ENCODE measurements at places on chromosomes 3 and 15. TPM values are rescaled to one million over a fixed set of nuclear protein-coding genes. Genes with fewer than 3 reads are reported as not detected.

Gene CLDN16
- total RNA-seq = not detected

Gene GORASP1
- total RNA-seq = 49.5 TPM

Gene CAMK2N2
- not detected for total RNA-seq

Gene PLS1
- total RNA-seq = 0.55 TPM

Gene CEMIP
- total RNA-seq = not detected

Gene FOXB1
- not detected for total RNA-seq

Gene EOMES
- total RNA-seq = not detected

Gene PRTG
- 2.2 TPM for total RNA-seq

Gene ZPLD1
- total RNA-seq = not detected

Gene ADCY5
- total RNA-seq = 75.6 TPM

Gene CSTA
- 1.9 TPM for total RNA-seq

DNA sequence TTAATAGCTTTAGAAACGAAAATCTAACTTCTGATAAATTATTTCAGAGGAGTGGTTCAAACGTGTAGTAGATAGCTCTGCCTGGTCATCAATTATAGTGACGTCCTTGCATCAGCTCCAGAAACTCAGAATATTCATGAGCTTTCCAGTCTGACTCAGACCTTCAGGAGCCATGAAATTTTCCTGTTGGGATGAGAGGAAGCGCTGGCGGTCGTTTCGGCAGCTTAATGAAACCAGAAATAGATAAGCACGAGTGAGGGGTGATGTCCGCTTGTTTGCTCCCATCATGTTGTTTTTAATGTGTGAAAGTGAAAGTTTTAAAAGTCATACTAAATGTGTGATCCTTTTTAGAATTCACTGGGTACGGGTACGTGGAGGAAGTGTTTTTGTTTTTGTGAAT is 141.1 kb downstream of the PGPEP1L start:
- no peak for DNase-seq
- H3K27me3 ChIP-seq = no peaks in the 10 kb centered on the region
- peak overlapping the region; percentile 49 for H3K4me3 ChIP-seq
- H3K4me1 ChIP-seq = no peaks in the 10 kb centered on the region
- H3K27ac ChIP-seq = peak overlapping the region; percentile 73
- H3K36me3 ChIP-seq = no peaks in the 10 kb centered on the region

- H3K36me3 ChIP-seq = no peaks in the 10 kb centered on the region
- no peak overlapping the region for H3K4me3 ChIP-seq
- no peaks in the 10 kb centered on the region for H3K27me3 ChIP-seq
- no peak overlapping the region for H3K27ac ChIP-seq
- H3K4me1 ChIP-seq = no peaks in the 10 kb centered on the region
Observed at GRCh38 chr15:44029003-44029402, 166.1 kb downstream of the FRMD5 start.

GRCh38 chr3:51997935-51998596 is 2.4 kb upstream of the RPL29 start:
- H3K4me3 ChIP-seq = no peak overlapping the region
- H3K27me3 ChIP-seq = no peaks in the 10 kb centered on the region
- H3K36me3 ChIP-seq = peaks cover 19% of the 10 kb centered on the region
- DNase-seq = no peak

DNA sequence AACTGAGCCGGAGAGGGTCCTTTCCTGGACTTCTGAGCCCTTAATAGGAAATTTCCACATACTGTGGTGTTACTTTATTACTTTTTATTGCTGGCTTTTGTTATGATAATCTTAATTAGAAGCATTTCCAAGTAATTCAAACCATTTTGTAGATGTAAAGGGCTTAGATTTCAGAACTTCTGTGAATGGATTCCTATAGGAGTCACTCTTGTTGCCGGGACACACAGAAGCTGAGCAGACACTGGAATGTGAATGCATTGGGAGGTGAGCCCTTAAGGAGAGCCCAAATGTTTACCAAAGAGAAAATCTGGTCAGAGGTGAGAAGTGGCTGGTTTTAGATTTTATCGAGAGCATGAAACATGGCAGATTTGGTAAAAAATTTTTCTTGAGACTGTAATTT is 87.4 kb downstream of the FNDC3B start:
- no peaks in the 10 kb centered on the region for H3K4me1 ChIP-seq
- peak overlapping the region; percentile 78 for H3K27ac ChIP-seq
- H3K4me3 ChIP-seq = no peak overlapping the region

DNA sequence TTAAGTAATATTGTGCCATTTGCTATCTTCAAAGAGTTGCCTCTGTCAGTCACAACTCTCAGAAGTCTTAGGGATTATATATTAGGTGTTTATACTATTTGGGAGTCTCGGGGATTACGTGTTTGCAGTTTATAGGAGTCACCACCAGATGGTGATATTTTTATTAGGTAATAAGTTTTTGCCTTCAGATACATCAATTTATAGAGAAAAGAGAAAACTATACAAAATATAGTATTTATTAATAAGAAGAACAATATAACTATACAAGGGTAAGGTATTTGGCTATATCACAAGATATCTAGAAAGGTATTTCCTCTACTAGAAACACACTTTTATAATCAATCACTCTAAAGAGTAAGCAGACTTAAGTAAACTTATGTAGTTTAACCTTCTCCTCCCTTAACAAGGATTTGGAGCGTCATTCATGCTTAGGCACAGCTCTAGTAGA is 10.7 kb upstream of the DHX36 start:
- DNase-seq = no peak
- H3K27me3 ChIP-seq = no peaks in the 10 kb centered on the region
- no peak overlapping the region for H3K4me3 ChIP-seq
- H3K27ac ChIP-seq = no peak overlapping the region
- H3K4me1 ChIP-seq = no peaks in the 10 kb centered on the region

- peaks cover 14% of the 10 kb centered on the region for H3K4me1 ChIP-seq
- no peak overlapping the region for H3K4me3 ChIP-seq
- H3K27ac ChIP-seq = peak overlapping the region; percentile 73
Observed at GRCh38 chr3:28940530-28940929, 340.3 kb upstream of the RBMS3 start.

DNA sequence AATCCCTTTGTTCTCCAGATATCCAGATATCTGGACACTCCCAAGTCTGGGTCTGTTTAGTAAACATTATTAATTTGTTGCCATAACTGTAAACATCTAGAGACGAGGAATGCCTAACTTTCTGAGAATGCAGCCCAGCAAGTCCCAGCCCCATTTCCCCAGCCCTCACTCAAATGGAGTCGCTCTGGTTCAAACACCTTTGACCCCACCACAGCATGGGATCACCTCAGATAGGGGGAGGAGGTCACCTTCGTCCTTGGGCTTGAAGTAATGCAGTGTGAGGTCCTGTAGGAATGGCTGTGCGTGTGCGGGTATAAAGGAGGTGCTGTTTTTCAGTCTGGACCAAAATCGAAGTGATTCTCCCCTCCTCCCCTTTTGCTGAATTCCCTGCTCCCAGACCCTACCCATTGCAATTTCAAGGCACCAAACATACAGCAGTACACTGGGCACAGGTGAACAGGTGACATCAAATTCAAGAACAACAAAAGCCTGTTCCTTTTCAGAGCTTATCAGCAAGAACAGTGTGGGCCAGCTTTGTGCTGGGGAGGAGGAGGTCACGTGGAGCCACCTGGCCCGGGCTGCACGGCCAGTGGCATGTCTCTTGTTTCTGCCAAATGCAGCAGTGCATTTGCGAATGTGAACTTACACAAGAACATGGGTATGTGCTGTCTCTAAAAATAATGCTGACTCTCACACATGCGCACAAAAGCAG is 57.5 kb upstream of the TRPM1 start:
- H3K27ac ChIP-seq = no peak overlapping the region
- no peaks in the 10 kb centered on the region for H3K27me3 ChIP-seq
- no peak overlapping the region for H3K4me3 ChIP-seq
- no peaks in the 10 kb centered on the region for H3K36me3 ChIP-seq

DNA sequence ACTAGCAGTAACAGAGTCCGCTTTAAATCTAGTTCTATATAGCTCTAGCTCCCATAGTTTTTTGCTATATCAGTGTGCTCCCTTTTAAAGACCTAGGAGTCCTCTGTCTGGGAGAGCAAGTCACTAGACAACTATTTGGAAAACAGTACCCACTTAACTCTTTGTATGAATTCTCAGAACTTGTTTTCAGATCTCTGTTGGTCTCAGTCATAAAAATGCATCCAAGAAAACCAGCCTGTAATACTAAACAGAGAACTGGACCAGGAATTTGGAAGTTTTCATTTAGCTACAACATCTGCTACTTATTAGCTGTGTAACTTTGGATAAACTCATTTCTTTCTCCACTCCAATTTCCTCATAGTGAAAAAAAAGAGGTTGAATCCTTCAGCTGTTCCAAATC is 56.9 kb upstream of the C3orf49 start:
- no peak for DNase-seq
- no peaks in the 10 kb centered on the region for H3K4me1 ChIP-seq
- no peaks in the 10 kb centered on the region for H3K27me3 ChIP-seq
- H3K27ac ChIP-seq = no peak overlapping the region
- H3K4me3 ChIP-seq = no peak overlapping the region

- H3K27me3 ChIP-seq = no peaks in the 10 kb centered on the region
- H3K27ac ChIP-seq = no peak overlapping the region
- no peak for DNase-seq
- peaks cover 12% of the 10 kb centered on the region for H3K36me3 ChIP-seq
- no peak overlapping the region for H3K4me3 ChIP-seq
Observed at GRCh38 chr3:46545818-46546630, 20.1 kb downstream of the LRRC2 start.

- H3K4me3 ChIP-seq = no peak overlapping the region
- peaks cover 92% of the 10 kb centered on the region for H3K4me1 ChIP-seq
- peak; percentile 90 for DNase-seq
- peak overlapping the region; percentile 95 for H3K27ac ChIP-seq
- no peaks in the 10 kb centered on the region for H3K27me3 ChIP-seq
- peaks cover 5% of the 10 kb centered on the region for H3K36me3 ChIP-seq
Observed at GRCh38 chr3:66450390-66451022, 50.3 kb downstream of the LRIG1 start.

- H3K36me3 ChIP-seq = peaks cover 18% of the 10 kb centered on the region
- peaks cover 60% of the 10 kb centered on the region for H3K4me1 ChIP-seq
- no peak overlapping the region for H3K4me3 ChIP-seq
Observed at GRCh38 chr3:124846189-124846588, 41.0 kb downstream of the ITGB5 start.

GRCh38 chr3:132404276-132404675 is 13.0 kb upstream of the DNAJC13 start:
- H3K27ac ChIP-seq = no peak overlapping the region
- no peaks in the 10 kb centered on the region for H3K27me3 ChIP-seq
- no peak for DNase-seq

- no peak overlapping the region for H3K27ac ChIP-seq
- no peaks in the 10 kb centered on the region for H3K36me3 ChIP-seq
- no peaks in the 10 kb centered on the region for H3K4me1 ChIP-seq
- no peaks in the 10 kb centered on the region for H3K27me3 ChIP-seq
Observed at GRCh38 chr3:94417963-94418455, 355.1 kb downstream of the NSUN3 start.

- no peak for DNase-seq
- no peak overlapping the region for H3K4me3 ChIP-seq
- peak overlapping the region; percentile 62 for H3K27ac ChIP-seq
- no peaks in the 10 kb centered on the region for H3K36me3 ChIP-seq
Observed at GRCh38 chr3:101151286-101151913, 158.2 kb upstream of the ABI3BP start.

DNA sequence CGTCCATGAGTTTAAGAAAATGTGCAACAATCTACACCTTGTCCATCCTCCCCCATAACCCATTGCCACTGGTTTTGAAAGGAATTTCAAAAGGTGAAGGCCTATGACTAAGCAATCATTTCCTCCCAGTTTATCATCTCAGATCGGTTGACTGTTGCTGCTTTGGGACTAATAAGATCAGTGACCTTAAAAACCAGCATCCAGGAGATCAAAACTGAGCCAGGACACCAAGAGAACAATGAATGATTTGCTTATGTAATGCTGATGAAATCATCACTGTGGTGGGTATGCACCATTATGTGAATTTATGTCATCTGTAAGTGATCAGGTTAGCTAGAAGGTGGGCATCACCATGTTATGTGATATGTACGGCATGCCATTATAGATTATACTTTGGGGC is 195.5 kb downstream of the SSR3 start:
- H3K4me1 ChIP-seq = no peaks in the 10 kb centered on the region
- H3K4me3 ChIP-seq = no peak overlapping the region
- H3K27ac ChIP-seq = no peak overlapping the region

- no peaks in the 10 kb centered on the region for H3K27me3 ChIP-seq
- no peak overlapping the region for H3K27ac ChIP-seq
- H3K4me1 ChIP-seq = no peaks in the 10 kb centered on the region
Observed at GRCh38 chr3:182704926-182705325, 88.4 kb upstream of the ATP11B start.

DNA sequence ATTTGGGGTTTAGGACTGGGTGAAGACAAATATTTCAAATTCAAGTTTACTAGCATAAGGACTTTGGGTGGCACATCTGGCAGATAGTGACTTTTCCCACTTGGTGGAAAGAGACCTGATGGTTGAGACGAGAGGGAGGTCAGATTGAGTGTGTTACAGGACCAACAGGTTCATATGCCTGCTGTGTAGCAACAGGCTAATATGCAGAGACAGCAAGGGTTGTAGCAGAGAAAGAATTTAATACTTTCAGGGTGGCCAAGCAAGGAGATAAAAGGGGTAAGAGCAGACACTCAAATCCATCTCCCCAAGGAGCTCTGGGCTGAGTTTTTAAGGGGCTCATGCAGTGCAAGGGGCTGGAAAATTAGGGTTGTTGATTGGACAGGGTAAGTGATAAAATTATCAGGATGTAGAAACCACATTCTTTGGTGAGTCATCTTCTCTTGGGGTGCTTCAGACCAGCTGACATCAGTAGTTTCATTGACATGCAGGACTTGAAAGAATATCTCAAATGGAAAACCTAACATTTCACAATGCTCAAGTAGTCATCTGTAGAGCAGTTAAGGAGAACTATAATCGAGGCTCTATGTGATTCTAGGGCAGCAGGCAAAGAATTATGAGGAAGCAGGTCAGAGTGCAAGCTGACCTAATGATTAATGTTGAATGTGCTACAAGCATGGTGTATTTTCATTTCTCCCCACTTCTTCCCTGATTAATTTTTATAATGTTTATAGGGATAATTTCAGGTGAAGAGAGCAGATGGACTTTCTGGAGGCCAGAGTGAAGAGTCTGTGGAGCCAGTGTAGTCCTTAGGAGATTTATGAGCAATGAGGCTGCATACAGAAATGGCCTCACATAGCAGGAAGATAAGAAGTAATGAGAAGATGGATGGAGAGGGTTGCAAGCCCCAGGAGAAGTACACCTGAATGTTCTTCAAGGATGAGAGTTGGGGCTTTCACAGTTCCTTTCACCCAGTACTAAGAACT is 13.7 kb downstream of the FOXB1 start:
- H3K27me3 ChIP-seq = peaks cover 59% of the 10 kb centered on the region
- no peak for DNase-seq
- H3K27ac ChIP-seq = no peak overlapping the region
- H3K4me1 ChIP-seq = no peaks in the 10 kb centered on the region
- no peak overlapping the region for H3K4me3 ChIP-seq
- H3K36me3 ChIP-seq = no peaks in the 10 kb centered on the region

Data from sigmoid colon (tissue), 7 donors.